WERI-Rb-1 (cell line): ENCODE measurements at places on chromosomes 6 and 20.

- no peak for DNase-seq
These were observed 3.0 kb upstream of the CCR6 start for GRCh38 chr6:167119670-167120582.

GRCh38 chr20:61082720-61083119 lies 169.3 kb upstream of the CDH4 start:
- DNase-seq, result no peak

- DNase-seq, result no peak
These were observed 37.7 kb downstream of the DSE start for GRCh38 chr6:116408491-116408890.

GRCh38 chr20:34368547-34368946 lies 5.5 kb downstream of the ITCH start:
- DNase-seq, result no peak
